Caudate nucleus (tissue), 63 donors: ENCODE measurements at places on chromosomes 16 and 17.

GRCh38 chr17:56047331-56047730 lies 105.9 kb upstream of the ANKFN1 start:
- no peak for DNase-seq

DNA sequence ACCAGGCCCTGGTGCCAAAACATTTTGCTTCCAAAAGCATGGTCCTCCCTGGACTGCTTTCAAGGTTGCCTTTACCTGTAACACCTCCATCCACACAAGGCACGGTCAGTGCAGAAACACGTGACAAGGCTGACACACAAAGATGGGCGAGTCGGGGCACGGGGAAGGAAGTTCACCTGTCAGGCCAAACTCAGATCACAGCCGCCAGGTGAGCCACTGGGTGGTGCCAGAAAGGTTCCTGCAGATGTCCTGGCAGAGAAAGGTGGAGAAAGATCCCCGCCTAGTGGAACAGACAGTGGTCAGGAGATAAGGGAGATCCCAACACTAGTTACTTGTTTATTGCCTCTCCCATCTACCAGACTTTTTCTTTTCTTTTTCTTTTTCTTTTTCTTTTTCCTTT lies 155.3 kb downstream of the AIPL1 start:
- DNase-seq, result no peak

DNA sequence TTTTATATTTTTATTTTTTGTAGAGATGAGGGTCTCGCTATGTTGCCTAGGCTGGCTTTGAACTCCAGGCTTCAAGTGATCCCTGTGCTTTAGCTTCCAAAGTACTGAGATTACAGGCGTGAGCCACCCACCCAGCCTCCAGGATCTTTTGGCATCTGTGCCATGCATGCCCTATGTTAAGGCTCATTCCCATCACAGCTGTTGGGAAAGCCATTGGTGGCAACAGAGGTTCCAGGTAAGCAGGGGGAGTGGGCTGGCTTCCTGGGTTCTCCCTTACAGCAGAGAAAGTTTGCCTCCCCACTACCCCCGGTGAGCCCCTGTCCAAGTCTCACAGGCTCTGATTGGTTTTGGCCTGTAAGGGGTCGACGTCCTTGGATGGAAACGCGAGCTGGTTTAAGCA lies 8.9 kb upstream of the MRTFB start:
- no peak for DNase-seq

GRCh38 chr16:49330562-49331201 lies 42.9 kb upstream of the C16orf78 start:
- no peak for DNase-seq

- DNase-seq, result no peak
These were observed 2.5 kb downstream of the ALOX15B start for GRCh38 chr17:8041249-8041928.

DNA sequence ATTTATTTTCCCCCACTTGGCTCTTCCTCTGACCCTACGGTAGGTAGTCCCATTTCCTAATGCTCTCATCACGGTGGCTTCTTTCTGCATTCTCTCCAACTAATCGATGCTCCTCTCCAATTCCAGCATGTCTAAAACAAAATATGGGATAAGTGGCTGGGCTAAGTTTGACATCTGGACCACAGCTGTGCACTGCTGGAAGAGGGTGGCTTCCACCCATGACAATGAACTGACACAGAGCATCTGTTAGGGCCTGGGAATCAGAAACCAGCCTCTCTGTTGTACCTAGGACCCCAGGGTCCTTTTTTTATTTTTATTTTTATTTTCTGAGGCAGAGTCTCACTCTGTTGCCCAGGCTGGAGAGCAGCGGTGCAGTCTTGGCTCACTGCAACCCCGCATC lies 29.0 kb upstream of the SLC39A11 start:
- no peak for DNase-seq

DNA sequence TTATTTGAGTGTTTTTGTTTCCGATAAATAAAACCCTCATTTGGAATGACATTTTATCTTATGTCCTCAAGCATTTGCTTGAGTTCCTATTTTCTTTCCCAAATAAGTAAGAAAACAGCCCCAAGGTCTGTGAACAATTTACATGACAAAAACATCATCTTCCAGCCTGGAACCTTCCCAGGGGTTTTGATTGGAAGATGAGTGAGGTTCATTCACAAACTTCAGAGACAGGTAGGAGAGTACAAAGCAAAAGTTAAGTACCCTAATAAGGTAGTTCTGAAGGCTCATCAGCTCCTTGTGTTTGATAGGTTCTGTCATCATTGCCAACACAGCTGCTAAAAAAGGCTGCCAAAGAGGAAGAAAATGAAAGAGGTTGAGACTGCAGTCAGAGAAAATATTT lies 772.8 kb downstream of the CDH8 start:
- no peak for DNase-seq

DNA sequence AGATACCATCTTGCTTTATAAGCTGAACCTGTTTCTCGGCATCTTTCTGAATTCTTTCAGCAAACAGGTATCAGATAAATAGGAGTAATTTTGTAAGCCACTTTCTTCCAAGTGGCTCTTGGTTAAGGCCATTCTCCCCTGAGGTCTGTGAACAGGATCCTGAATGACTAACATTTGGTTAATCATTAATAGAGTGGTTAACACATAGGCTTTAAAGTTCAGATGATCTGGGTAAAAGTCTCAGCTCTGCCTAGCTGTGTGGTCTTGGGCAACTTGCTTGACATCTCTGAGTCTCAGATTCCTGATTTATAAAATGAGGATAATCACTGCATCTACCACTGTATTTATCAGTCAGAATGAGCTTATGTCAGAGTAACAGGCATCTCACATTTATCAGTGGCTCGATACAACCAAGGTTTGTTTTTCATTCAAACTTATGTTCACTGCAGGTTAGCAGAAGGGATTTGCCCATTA lies 44.4 kb upstream of the ANKFN1 start:
- no peak for DNase-seq

GRCh38 chr16:72829846-72830775 lies 217.8 kb downstream of the ZFHX3 start:
- DNase-seq, result no peak

DNA sequence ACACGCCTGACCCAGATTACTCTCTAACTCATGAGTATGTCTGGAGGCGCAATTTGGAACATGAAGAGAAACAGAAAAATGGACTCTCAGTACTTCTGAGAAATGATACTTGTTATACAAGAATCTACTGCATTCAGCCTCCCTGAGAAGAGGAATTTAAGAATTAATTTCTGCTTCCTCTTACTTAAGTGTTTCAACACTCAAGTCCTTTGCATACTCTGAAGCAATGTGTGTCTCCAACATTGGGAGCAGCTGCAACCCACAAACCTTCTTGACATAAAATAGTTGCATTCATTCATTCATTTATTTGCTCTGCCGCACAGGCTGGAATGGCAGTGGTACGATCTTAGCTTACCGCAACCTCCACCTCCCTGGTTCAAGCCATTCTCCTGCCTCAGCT lies 199.8 kb downstream of the NPIPA7 start:
- no peak for DNase-seq

GRCh38 chr17:37429039-37429438 lies 22.4 kb downstream of the TADA2A start:
- no peak for DNase-seq

GRCh38 chr16:51938861-51939260 lies 608.1 kb downstream of the TOX3 start:
- no peak for DNase-seq

DNA sequence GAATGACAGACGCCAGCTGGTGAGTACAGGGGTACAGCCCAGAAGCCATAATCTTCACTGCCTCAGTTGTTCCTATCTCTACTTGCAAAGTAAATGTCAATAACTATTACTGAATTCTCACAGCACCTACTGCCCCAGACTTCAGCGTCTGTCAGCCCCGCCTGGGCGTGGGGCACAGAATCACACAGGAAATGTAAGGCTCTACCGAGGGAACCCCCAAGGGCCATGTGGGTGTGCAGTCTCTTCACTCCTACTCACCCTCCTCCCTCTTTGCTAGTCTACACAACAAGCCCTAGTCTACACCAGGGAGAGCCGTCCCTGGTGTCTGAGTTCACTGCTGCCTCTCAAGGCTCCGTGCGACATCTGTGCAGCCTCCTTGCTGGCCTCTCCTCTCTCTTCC lies 4.5 kb downstream of the NPTX1 start:
- no peak for DNase-seq

- DNase-seq, result no peak
These were observed 55.4 kb upstream of the ENDOV start for GRCh38 chr17:80359422-80360110.

DNA sequence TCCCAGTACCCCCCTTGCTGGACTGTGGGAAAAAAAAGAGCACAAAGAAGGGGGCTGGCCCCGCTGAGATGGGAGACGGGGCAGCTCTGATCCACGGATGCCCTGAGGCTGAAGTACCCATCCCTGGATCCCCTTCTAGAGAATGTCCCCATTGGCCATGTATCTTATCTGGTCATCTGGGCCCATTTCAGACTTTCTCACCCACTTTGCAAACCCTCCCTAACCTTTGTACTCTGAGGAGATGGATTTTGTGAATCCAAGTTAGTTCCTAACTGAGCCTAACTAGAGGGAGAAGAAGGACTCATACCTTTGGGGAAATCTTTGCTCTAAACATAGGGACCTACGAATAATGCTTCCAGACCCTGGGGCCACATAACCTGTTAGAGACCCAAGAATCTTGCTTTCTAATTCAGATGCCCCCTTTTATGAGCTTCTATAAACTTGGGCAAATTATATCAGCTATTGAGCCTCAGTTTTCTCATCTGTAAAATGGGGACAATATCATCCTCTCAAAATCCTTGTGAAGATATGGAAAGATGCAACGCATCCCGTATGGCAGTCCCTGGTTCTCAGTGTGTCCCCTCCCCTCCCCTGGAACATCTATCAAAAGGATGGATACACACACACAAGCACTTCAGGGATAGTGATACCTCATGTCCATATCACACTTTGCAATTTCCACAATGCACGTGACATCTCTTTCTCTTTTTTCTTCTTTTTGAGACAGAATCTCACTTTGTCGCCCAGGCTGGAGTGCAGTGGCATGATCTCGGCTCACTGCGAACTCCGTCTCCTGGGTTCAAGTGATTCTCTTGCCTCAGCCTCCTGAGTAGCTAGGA lies 16.8 kb upstream of the FZD2 start:
- DNase-seq, result no peak

DNA sequence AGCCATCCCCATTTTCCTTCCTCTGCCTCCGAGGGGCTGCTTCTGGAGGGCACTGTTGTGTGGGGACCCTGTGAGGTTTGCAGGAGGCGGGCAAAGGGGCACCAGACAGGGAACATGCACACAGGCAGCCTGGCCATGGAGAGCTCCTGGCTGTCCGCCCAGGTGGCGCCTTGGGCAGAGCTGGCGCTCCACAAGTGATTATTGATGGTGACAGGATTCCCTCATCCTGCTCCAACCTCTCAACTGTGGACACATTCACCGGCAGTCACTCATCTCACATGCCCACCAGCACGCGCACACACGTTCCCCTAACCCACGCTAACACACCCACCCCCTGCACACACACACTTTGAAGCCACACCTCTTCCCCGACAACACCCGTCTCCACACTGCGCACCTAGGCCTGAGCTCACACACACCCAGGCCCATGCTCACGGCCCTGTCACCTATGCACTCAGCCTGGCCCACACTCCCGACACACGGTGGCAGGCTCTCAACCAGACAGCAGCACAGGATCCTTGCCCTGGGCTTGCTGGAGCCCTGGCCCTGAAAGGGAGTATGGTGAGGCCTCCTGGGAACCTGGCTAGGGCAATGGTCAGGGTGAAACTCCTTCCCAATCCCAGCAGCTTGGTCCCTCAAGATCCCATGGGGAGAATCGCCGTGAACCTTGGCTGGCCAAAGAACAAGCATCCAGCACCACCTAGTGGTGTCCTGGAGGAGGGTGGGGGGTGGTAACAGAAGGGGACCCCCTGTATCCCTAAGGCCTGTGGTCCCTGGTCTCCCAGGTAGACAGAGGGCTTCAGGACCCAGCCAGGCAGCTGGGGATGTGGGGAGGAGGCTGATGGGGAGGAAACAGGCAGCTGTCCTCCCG lies 3.6 kb downstream of the PNMT start:
- DNase-seq, result no peak
